ENCODE measurements at places on chromosomes 1 and 21.

DNA sequence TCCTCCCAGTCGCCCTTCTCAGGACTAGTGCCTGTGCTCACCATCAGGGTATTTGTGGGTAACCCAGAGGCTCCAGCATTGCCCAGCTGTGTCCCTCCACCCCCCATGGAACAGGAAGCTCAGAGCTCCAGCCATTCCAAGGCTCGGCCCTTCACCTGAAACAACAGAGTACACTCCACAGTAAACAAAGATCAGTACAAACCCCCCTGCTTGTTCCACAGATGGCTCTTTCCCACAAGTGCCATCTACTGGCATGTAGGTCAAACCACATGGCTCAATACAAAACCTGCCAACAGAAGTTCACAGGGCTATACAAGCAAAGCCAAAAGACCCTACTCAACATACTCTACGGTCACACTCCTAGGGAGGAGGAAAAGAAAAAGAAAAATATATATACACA is 258.7 kb downstream of the AGBL4 start:
- no peak for DNase-seq

DNA sequence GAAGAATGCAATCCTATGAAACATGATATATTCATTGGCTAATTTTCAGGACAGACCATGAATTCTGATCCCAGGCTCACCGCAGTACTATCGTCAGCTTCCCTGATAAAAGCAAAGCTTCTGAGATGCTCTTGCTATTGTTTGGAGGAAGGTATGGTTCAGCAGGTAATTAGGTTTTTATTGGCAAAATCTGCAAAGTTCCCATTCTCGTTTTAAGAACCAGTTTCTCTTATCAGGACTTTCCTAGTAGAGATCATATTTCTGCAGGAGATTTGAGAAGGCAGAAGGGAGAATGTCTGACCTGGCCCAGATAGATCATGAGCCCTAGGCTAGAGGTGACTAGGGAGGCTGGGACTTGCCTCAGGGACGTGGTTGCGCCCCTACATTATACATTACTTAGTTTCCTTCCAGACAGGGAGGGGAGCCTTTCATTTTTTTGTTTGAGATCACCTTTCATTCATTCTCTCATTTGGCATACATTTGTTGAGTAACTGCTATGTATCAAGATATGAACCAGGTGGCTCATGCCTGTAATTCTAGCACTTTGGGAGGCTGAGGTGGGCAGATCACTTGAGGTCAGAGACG is 108.8 kb downstream of the NRIP1 start:
- no peak for DNase-seq

GRCh38 chr1:234957330-234958065 is 171.1 kb downstream of the TOMM20 start:
- peak; percentile 95 for DNase-seq

DNA sequence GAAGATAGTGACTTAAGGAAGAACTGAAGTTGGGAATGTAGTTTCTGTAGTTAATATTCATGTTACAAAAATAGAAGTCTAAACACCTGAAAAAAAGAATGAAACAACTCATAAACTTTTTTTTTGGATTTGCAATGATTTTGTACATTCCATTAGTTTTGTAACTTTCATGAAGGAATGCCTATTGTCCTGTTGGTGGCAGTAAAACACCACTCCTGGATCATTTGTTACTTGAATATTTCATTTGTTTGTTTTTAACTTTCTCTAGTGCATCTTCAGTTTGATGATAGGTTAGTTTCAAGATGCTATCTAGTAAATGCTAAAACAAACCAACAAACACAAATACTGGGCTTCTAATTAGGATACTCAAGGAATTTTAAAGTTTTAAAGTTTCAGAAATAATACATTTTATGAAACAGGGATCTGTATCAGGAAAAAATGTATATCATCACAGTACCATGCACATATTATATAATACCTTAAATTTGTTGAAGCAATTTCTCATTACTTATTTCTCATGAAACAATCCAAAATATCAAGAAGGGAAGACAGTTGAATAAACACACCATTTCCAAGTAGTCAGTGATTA is 229.7 kb upstream of the CACYBP start:
- peak; percentile 19 for DNase-seq

GRCh38 chr1:214310010-214310409 is 29.1 kb downstream of the SMYD2 start:
- DNase-seq, result no peak

GRCh38 chr1:15180189-15180588 is 26.6 kb downstream of the TMEM51 start:
- DNase-seq, result no peak

- DNase-seq, result peak; percentile 40
Observed at GRCh38 chr1:119582801-119583200, 65.3 kb downstream of the ZNF697 start.

GRCh38 chr21:42806509-42807140 is 72.7 kb downstream of the WDR4 start:
- DNase-seq, result no peak
